ENCODE measurements at places on chromosomes 13 and 19.

DNA sequence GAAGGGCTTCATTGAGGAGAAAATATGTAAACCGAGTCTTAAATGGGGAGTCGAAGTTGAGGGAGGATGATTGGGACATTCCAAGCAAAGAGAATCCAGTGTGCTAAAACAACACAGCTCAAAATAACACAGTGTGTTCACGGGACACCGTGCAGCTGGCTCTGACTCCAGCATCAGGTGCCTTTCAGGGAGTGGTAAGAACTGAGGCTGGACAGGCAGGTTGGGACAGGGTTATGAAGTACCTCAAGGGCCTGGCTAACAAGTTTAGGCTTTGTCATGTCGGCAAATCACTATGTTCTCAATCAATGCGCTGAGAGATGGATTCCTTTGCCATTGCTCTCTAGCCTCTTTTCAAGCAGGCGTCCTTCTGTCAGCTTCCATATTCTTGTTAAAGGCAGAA is 27.5 kb upstream of the WDFY2 start:
- DNase-seq = no peak

DNA sequence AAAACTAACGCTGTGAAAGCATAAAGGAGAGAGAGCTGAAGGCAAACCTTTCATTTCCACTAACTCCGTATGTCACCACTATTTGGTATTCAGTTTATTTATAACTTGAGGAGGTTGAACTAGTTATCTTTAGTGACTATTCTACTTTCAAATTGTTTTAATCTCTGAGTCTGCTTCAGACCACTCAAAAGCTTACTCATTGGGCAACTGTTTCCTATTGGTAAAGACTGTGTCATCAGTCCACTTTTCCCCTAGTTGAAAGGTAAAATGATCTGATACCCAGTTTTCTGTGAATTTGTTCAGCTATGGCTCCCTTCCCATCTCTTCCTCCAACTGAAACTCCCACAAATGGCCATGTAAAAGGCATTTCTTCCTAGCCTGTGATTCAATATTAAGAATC is 39.1 kb downstream of the TEX26 start:
- DNase-seq = no peak

DNA sequence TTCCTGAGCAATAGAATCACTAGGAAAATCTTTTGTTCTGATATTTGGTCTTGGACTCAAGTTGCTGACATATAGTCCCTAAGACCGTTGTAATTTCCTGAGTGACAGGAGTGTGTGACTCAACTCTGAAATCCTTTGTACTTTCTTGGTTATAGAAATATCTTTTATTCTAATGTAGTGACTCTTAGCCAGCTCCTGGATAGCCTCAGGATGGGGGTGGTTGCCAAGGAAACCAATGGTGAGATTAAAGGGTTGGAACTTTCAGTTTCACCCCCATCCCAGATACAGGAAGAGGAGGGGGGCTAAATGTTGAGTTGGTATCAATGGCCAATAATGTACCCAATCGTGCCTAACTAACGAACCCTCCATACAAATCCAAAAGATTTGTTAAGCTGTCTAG is 41.8 kb downstream of the MBD3L2B start:
- DNase-seq = no peak

DNA sequence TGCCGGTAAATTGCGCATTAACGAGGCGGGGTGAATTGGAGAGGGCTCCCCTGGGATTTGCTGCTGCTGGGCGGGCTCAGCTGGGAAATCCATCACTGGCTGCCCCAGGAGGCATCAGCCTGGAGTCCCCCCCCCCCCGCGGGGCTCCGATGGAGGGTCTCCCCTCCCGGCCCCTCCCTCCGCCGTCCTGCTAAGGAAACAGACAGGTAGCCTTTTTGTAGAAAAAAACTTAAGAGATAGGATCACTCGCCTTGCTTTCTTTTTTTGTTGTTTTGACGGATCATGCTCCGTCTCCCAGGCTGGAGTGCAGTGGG is 6.8 kb downstream of the TLE6 start:
- DNase-seq = no peak

- DNase-seq = no peak
These were observed 430.5 kb downstream of the SLITRK6 start for GRCh38 chr13:85368686-85369085.

DNA sequence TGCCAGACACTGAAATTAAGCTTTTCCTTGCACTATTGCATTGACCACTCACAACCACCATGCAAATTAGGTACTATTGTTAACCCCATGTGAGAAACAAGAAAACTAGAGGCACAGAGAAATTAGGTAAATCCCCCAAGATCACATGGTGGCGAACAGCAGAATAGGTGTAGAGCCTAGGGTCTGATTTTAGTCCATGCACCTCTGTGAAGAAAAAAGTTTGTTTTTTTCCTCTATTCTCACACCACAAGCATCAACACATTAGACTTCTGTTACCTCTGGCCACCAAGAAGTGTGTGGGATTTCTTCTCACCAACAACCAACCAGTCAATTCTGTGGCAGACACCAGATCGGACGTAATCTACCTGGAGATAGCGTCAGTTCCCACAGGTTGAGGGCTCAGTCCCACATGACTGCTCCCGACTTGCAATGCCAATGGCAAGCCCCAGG is 391.9 kb downstream of the COG6 start:
- no peak for DNase-seq

DNA sequence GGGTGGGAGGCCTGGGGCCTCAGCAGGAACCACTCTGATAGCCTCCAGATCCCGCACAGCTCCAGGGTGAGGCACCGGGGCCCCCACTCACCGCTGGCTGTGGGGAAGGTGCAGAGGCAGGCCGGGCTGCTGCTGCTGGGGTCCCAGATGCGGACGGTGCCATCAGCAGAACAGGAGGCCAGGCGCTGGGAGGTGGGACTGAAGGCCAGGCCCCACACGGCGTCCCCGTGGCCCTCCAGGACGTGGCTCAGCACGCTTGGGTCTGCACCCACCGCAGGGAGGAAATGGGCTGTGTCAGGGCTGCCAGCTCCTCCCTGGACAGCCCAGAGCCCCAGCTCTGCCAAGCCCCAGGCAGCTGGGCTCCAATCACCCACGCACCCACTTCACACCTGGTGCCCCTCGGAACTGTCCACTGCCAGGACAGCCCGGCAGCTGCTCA is 6.1 kb upstream of the PRKD2 start:
- no peak for DNase-seq

DNA sequence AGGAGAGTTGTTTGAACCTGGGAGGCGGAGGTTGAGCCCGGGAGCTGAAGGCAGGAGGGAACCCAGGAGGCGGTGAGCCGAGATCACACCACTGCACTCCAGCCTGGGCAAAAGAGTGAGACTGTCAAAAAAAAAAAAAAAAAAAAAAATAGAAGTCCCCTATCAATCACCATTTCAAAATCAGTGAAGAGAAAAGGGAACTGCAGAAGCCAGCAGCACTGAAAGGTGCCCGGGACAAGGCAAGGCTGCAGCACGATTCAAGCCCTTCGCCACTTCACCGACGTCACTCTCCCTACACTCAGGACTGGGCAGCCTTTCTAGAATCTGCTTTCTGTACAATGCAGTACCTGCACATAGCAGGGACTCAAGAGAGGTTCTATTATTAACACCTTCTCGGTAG is 21.9 kb upstream of the USP12 start:
- no peak for DNase-seq

DNA sequence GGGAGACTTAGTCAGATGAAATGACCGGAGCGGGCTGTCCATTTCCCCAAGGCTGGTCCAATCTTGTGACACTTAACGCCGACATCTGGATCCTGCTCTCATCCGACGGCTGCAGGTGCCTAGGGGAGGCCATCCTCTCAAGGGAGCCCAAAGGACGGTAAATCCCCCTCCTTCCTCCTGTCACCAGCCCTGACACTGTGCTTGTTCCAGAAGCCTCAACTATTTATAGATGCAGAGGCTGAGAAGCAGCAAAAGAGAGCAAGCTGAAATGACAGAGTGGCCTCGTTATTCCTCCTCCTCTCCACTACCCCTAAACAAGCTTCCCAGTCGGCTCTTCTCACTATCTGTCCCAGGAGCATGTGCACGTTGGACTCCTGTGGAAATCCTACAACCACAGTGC is 533.7 kb downstream of the LIG4 start:
- DNase-seq = no peak

DNA sequence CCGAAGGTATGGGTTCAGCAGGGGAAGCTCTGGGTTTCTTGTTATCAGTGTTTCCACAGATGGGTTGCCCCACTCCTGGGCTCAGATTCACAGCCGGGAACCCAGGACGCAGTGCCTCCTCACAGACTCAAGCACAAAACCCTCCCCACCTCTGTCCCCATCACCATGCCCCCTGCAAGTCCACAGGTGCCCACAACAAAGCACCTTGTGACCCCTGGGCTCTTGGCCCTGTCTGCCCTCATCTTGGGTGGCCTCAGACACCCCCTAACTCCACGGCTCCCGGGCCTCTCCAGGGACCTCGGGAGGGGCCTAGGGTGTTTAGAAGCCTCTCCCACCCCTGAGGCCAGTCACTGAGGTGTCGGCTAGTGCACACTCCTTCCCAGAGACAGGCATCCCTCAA is 231.7 kb downstream of the TUBA3C start:
- no peak for DNase-seq

DNA sequence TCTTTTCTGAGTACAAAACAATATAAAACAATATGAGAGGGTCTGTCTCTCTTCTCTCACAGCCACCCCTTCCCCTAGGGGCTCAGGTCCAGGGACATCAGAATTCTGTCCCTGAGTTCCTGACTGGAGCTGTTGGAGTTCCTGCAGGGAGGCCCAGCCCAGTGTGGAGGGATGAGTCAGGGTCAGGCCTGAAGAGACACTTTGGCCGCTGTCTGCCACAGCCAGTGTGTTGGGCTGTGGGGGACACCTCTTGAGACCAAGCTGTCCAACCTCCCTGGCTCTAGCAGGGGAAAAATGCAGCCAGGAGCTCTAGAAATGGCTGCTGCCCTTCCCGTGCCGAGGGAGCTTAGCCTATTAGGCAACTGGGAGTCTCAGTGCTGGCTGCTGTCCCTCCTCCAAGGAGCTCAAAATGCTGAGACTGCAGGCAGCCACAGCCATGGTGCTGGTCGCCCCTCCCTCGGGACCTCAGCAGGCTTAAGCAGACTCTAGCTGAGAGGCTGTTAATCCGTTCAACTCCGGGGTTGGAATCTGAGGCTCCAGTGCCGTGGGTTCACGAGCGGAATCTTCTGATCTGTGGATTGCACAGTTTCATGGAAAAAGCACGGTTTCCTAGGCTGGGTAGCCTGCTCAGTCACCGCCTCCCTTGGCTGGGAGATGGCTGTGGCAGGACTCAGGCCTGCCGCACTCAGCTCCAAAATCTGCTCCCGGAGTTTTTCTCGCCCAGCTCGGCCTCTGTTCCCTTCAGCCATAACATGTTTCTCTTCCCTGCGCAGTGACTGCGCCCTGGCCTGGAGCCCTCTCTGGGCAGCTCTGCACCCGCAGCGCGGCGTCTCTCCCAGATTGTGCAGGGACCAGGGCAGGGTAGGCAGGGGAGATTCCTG is 3.8 kb upstream of the ZNF626 start:
- DNase-seq = no peak

DNA sequence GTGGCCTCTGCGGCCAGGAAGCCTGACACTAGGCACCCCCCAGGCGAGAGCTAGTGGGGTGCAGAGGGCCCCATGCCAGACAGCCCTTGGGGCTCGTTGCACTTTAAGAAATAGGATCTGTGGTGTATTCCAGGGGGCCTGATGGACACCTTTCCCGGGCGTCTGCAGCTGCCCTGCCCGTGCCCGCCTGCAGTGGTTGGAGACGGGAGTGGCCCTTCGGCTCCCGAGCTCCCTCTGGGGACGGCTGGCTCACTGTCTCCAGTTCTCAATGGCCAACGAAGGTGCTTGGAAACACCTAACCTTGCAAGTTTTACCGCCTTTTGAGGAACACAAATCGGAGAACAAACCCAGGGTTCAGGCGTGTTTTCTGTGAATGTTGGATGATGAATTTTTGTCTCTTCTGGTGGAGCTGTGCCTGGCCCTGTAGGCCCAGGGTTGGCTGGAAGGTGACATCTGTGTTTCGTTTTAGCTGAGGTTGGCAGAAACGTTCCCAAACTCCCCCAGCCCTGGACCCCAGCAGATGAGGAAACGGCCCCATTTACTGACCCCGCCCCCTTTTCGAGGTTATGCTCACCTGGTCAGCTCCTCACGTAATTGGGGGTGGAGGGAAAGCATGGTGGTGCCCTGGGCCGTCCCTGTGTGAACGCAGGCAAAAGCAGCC is 17.4 kb upstream of the NPAS1 start:
- DNase-seq = no peak

DNA sequence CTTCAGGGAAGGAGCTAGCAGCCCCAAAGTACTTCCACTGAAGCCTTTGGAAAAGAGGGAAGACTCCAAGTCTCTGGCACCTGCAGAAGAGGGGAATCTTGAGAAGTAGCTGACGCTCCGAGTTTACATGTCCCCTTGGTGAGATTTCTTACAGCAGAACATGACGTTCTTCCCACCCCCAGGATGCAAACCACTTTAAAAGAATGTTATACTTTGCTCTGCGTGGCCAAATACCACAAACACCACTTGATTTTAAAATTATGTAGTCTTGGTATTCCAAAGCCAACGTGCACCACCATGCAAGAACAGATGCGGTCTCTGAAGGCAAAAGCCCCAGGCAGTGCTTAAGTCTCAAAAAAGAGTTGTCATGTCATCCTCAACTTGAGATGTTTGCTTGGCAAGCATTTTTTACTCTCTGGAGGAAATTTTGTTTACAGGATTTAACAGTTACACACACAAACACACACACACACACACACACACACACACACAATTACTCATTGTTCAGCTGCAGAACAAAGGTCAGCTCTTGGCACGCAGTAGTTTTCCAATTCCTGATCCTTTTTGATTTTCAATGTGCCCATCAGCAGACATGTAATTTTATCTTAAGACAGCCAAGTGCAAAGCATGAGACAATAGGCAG is 106.1 kb downstream of the RGCC start:
- no peak for DNase-seq

GRCh38 chr19:39316627-39317321 is 3.9 kb downstream of the LRFN1 start:
- no peak for DNase-seq

DNA sequence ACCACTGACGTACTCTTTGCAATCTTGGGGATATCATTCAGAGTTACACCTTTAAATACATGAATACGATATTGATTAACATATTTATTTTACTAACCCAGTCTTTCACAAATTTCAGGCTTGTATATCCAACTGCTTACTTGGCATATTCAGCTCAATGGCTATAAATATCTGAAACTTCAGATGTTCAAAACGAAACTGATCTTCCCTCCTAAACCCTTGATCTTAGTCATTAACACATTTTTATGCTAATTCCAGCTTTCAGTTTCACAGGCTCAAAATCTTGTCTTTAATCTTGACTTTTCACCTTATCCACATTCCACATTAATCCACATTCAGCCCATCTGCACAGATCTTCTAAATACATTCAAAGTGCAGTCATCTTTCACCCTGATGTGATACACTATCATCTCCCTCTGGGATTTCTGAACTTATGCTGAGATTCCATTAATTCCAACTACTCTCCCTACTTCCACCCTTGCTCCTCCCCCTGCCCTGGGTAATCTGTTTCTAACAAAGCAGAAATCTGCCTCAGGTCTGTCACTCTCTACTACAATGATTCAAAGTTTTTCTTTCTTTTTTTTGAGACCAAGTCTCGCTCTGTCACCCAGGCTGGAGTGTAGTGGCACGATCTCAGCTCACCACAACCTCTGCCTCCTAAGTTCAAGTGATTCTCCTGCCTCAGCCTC is 387.2 kb downstream of the GPC5 start:
- DNase-seq = no peak

GRCh38 chr13:90500569-90500968 is 846.9 kb upstream of the MIR17HG start:
- DNase-seq = no peak

GRCh38 chr19:3528080-3528479 is 10.9 kb upstream of the TEKTIP1 start:
- no peak for DNase-seq

- DNase-seq = no peak
These were observed 3.4 kb downstream of the ITGBL1 start for GRCh38 chr13:101455863-101456262.

- no peak for DNase-seq
These were observed 5.7 kb upstream of the JUND start for GRCh38 chr19:18286973-18287635.

Data from HS-27A (cell line).